Occipital lobe (tissue), 3 donors: ENCODE measurements at places on chromosomes 13 and 19.

DNA sequence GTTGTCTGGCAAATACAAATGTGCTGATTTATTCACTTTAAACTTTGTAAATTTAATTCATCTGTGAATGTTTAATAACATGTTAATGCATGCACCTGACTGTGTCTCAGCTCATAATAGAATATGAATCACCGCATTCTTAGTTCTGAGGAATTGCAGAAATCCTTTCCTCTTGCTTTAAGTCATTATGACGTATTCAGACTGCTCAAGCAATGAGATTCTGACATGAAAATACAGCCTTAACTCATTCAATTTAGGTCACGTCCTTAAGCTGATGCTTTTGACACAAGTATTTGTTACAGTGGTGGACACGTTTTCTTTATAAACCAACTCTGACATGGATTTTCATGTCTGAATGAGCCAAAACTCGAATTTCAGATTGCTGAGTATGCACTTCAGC lies 541.0 kb upstream of the KLF12 start:
- DNase-seq = no peak

DNA sequence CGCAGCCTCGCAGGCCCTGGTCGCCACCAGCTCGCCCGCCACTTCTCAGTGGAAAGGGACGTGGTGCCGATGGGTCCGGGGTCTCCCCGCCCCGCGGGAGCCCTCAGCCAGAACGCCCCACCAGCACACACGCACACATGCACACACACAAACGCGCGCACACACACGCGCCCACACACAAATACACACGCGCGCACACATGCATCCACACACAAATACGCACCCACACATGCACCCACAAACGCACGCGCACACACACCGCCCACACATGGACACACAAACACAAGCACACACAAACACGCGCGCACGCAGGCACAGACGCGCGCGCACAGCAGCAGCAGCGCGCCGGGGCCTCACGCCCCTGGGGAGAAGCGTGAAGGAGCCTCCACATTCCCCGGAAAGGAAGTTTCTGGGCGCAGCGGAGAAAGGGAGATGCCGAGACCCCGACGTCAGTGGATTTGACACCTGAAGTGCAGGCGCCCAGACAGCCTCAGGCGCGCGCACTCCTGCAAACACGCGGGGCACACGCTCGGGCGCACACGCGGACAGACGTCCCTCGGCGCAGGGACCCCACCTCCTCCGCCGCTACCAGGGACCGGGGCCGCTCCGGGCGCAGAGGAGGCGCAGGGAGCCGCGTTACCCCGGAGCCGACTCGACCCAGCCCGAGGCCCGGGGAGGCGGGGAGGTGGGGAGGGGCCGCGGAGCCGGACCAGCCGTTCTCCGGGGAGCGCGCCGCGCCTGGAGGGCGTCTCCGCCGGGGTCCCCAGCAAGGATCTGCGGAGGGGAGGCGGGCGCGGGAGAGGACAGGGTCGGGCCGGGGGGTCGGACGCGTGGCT lies 622 bp downstream of the RASA3 start:
- DNase-seq = no peak

DNA sequence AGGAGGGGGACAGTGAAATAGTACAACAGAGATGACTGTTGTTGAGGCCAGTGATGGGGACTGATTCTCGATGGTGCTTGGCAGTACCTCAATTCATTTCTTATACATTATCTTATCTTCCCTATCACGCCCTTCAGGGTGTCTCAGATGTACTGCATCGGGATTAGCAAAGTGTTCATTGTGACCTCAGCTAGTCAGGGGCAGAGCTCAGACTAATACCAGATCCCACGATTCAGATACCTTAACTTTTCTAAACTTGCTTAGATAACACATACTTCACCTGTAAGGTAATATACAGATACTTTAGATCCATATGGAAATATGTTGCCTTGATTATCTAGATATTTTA lies 720.6 kb downstream of the EFNB2 start:
- no peak for DNase-seq

- DNase-seq = peak; percentile 63
These were observed 11.6 kb upstream of the OR1M1 start for GRCh38 chr19:9075064-9075949.

DNA sequence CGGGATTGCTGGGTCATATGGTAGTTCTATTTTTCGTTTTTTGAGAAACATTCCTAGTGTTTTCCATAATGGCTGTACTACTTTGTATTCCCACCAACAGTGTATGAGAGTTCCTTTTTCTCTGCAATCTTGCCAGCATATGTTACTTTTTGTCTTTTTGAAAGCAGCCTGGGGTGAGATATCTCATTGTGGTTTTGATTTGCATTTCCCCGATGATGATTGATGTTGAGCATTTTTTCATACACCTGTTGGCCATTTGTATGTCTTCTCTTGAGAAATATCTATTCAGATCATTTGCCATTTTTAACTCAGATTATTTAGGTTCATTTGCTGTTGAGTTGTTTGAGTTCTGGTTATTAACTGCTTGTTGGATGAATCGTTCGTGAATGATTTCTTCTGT lies 18.5 kb upstream of the ATP12A start:
- DNase-seq = no peak

GRCh38 chr19:8486661-8487136 lies 15.7 kb downstream of the PRAM1 start:
- no peak for DNase-seq

- DNase-seq = no peak
These were observed 47.9 kb downstream of the CERS4 start for GRCh38 chr19:8257052-8257443.

DNA sequence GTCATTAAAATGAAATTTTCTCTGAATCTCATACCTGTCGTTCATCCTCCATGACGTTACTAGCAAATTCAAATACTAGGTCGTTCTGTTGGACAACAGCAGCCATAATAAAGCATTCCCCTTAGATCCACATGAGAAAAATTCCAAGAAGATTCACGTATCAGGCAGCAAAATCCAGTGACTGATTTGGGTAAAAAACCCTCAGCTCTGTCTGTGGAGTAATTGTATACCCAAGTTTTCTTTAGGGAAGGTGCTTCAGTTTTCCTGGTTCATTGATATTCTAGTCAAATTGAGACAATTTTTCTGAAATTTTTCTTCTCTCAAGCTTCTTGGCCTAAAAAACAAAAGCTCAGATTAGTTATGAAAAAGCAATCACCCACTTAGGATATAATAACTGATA lies 37.2 kb downstream of the ELF1 start:
- no peak for DNase-seq
